ENCODE measurements at places on chromosomes 3 and 15. TPM values are rescaled to one million over a fixed set of nuclear protein-coding genes. Genes with fewer than 3 reads are reported as not detected.

GRCh38 chr3:127652246-127652995, 20.3 kb upstream of the ABTB1 start:
- H3K36me3 ChIP-seq, result no peaks in the 10 kb centered on the region
- peaks cover 5% of the 10 kb centered on the region for H3K4me1 ChIP-seq
- no peak overlapping the region for H3K27ac ChIP-seq
- H3K27me3 ChIP-seq, result no peaks in the 10 kb centered on the region
- DNase-seq, result peak; percentile 12

GRCh38 chr3:66038384-66038725, 363 bp downstream of the MAGI1 start:
- no peaks in the 10 kb centered on the region for H3K36me3 ChIP-seq
- peak overlapping the region; percentile 90 for H3K27ac ChIP-seq
- DNase-seq, result no peak
- H3K4me1 ChIP-seq, result peaks cover 41% of the 10 kb centered on the region
- H3K27me3 ChIP-seq, result no peaks in the 10 kb centered on the region

- H3K27me3 ChIP-seq, result peaks cover 16% of the 10 kb centered on the region
- H3K36me3 ChIP-seq, result no peaks in the 10 kb centered on the region
- no peak overlapping the region for H3K4me3 ChIP-seq
- H3K4me1 ChIP-seq, result no peaks in the 10 kb centered on the region
Observed at GRCh38 chr3:128973988-128974564, 19.8 kb downstream of the CFAP92 start.

DNA sequence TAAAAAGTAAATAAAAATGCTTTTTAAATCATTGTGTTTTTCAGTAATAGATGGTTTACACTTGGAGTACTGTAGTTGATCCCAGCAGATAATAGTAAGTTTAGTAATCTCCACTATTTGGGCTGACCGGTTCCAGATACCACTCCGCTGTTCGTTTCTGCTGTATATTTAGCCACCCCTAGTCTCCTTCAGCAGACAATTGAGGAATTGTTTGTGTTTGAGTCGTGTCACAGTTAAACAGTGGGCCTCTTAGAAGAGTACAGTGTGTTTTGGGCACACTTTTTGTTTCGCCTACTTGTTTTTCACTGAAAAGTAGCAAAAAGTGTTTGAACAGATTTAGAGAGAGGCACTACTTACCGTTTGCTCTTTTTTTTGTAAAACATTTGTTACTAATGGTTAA, 33.2 kb downstream of the PAK2 start:
- no peaks in the 10 kb centered on the region for H3K27me3 ChIP-seq
- no peak for DNase-seq
- H3K36me3 ChIP-seq, result no peaks in the 10 kb centered on the region
- no peak overlapping the region for H3K4me3 ChIP-seq

DNA sequence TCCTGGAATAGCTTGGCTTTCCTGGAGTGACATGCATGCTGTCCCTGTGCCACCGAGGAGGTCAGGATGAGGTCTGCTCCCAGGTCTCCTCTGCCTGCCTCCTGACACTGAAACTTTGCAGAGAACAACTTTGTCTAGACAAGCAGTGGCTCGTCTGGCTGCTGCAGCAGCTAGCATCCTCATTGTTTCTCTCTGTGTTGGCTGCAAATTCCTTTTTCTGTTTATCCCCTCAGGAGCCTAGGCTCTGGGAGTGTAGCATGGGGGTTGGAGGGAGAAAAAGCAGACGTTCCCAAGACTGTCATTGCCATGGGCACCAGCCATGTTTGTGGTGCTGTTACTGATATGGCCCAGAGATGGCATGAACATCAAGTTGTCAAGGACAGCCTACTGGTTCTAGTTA, 208.7 kb upstream of the LRIG1 start:
- H3K36me3 ChIP-seq, result no peaks in the 10 kb centered on the region
- no peak overlapping the region for H3K4me3 ChIP-seq
- no peak for DNase-seq
- H3K4me1 ChIP-seq, result no peaks in the 10 kb centered on the region
- H3K27ac ChIP-seq, result no peak overlapping the region

SAXO2 gene
- total RNA-seq, result 1.2 TPM

All from astrocyte (in vitro differentiated cells and primary cell).